ENCODE measurements at places on chromosomes 6 and 20. TPM values are rescaled to one million over a fixed set of nuclear protein-coding genes. Genes with fewer than 3 reads are reported as not detected.

GRCh38 chr6:6730831-6731230, 142.3 kb downstream of the LY86 start:
- DNase-seq, result no peak

DNA sequence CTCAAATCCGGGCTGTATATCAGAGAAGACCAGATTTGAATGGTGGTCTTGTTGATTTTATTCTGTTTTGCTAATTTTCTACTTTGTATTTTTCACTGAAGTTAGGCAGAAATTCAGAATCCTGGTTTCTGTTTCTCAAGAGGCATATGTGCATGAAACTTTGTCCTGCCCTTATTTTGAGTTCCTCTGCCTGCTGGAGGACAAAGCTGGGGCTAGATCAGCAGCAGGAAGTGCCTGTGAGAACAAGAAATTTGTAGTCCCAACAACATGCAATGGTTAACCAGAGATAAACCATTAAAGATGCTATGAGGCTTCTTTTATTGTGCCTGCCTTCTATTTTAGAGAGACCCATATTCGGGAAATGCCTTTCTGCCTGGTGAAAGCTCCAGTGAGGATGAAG, 37.1 kb downstream of the BEND6 start:
- no peak for DNase-seq

Gene GRM4
- not detected for total RNA-seq

DNA sequence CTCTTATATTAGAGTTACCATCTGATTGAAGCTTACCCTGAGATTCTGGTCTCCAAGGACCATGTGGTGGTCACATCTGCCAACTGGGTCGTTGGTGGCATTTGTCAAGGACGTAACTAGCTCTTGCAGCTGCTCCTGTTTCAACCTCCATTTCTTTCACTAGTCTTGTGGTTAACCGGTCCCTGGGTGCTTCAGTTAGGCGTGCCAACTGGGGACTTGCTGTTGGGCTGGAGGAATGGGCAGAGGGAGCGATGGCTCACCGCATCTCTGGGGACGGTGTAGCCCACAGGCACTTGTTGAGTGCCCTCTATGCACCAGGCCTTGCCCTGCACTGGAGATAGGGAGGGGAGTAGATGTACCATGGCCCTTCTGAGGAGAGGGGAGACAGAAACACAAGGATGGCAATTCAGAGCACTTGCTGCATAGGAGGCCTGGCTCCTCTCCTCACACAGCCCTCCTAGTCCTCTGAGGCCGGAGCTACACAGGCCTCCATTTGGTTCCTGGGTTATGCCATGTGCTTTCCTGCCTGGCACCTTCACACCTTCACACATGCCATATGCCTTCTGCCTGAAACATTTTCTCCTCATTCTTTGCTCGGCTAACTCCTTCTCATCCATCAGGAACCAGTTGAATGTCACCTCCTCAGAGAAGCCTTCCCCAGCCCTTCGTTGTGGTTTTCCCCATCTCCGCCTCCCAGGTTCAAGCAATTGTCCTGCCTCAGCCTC, 20.0 kb upstream of the ASXL1 start:
- DNase-seq, result no peak

DNA sequence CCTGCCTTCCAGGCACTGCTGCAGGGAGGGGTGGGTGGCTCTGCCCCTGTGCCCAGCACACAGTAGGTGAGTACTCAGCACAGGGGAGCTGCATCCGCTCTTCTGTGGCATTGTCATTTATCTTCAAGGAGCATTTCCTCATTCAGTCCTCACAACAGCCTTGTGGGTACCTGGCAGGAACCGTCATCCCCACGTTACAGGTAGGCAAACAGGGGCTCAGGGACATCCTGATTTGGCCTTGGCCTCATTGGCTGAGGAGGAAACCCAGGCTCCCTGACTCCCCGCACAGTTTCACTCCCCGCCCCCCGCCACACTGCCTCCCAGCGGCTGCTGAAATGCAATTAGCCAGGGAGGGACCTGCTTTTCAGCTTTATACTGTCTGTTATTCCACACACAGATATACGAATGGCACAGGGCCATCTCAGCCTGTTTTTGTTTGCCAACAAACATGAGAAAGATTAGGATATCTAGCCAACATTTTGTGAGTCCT, 24.2 kb upstream of the PNPLA1 start:
- no peak for DNase-seq

DNA sequence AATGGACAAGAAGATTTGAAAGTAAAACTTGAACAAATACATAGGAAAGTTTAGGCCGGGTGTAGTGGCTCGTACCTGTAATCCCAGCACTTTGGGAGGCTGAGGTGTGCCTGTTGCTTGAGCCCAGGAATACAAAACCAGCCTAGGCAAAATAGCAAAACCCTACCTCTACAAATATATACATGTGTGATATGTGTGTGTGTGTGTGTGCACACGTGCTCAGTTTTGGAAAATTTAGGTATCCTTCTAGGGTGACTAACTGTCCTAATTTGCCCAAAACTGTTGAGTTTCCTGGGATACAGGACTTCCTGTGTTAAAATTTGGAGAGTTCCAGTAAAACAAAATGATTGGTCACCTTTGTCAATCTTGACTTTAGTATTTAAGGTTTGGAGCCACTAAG, 503.2 kb downstream of the PKHD1 start:
- DNase-seq, result no peak

All from breast epithelium (tissue), 4 donors.